ENCODE measurements at places on chromosomes 2 and 18. TPM values are rescaled to one million over a fixed set of nuclear protein-coding genes. Genes with fewer than 3 reads are reported as not detected.

- peak; percentile 22 for DNase-seq
These were observed 5.8 kb upstream of the DGUOK start for GRCh38 chr2:73920577-73921545.

- DNase-seq: no peak
These were observed 75.2 kb upstream of the SLC14A2 start for GRCh38 chr18:45540125-45540524.

DNA sequence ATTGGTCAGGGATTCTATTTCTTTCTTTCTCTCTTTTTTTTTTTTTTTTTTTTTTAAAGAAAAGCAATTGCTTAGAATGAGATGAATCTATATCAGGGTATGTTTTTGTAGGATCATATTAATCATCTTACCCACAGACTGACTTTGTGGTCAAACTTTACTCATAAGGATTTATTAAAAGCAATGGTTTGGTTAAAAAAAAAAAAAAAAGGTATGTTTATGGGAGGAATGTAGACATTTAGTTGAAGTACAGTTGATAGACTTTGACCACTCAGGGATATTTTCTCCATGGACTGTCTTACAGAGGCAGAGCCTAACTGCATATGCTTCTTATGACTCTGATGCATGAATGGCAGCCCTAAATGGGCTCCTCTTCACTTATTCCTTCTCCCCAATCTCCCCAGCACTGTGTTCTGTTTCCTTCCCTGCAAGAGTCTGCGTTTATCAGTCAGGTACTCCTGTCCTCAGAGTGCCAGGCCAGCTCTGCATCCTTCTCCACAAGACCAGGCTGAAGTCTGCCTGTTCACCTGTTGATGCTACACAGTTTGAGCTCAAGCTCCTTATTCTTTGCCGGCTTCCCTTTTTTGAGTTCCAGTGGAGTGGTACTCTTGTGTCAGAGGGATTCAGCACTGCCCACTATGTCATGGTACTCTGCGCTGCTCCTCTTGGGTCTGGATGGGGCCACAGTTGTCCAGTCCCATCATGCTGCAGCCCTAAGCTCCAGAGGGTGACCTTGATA lies 24.3 kb downstream of the CRIM1 start:
- DNase-seq: no peak

DNA sequence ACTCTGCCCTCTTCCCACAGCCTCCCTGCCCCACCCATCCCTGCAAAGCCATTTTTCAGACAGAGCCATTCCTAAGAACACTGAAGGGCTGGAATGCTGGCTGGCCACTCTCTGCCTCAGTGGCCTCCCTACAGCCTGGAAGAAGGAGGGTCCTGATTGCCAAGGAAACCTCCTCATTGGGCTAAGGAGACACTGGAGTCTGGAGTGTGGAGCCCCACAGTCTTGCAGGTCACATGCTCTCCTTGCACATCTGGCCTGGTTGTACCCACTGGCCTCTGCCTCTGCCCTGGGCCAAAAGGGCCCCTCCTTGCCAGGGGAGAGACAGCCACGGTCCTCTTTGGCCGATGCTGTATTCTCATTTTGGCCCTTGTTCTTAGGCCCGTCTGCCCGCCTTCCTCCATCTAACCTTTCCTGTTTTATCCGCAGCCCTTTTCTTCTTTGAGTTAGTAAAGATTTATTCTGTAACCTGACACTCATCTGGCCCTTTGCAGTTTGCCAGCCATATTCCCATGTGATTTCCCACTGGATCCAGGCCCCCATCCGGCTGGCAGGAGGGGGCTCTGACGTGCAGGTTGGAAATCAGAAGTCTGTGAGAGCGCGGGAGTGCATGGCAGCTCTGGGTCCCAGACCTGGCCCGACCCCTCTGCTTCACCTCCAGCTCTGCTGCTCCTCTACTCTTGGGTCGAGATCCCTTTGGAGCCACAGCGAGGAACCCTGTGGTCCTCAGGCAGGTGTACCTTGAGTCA lies 11.0 kb upstream of the CATIP start:
- DNase-seq: no peak

The DIPK1C gene
- total RNA-seq: not detected

GRCh38 chr2:189763908-189764661 lies 1.5 kb upstream of the OSGEPL1 start:
- no peak for DNase-seq

The ERLEC1 gene
- total RNA-seq: 13.3 TPM

DNA sequence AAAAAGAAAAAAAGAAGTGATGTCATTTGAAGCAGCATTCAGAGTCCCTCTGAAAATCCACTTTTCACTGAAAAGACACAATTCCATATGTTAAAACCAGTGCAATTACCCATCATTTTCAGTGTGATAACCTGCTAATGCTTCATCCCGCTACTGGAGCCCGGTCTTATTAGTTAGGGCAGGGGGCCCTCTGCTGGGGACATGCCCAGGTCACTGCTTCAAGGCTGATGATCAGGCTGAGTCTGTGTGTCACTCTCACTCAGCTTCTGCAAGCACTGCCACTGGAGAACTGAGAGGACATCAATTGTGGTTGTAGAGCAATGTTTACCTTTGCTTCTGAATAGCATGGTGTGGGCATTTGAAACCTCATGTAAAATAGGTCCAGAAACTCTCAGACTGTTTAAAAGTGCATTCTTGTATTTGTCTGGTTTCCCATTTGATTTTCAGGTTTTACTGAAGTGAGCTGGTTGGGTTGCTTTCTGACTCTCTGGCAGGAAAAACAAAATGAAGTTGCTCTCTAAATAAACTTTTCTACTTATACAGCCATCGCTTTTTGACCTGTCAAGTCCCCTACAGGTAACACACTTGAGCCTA lies 49.2 kb upstream of the NXPH2 start:
- no peak for DNase-seq

- DNase-seq: no peak
These were observed 173.5 kb downstream of the ETAA1 start for GRCh38 chr2:67570611-67571010.

The CRYGC gene
- not detected for total RNA-seq

DNA sequence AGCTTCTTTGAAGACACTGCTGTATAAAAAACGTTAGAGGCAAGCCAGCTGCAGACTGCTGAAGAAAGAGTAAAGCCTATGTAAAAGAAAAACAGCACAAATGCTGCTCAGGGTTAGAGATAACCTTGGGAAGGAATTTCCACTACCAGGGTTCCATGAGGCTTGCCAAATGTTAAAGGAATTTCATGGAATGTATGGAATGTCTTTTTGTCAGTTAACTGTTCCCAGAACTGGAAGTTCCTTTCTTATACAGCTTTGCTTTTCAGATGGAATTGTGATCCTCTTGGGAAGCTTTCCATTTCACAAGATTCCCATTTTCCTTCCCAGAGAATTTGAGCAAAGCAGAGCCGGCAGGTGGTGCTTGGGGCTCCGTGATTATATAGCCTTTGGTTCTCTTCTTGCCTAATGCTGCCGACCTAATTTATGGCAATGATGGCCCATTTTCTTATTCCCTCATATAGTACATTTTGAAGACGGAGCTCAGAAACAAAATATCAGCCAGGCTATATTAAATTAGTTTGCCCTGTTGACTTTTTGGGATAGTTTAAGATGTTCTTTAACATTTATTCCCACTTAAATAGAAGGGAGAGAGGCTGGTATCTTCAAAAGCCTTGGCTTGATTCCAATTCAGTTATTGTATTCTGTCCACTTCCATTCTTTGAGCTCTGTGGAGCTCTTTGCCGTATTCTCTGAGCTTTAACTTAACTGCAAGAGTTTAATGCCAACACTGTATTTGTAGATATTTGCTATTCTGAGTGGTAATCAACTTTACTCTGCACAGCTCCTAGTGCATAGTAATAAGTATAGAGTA lies 162.3 kb downstream of the PHLPP1 start:
- DNase-seq: no peak

The RAPH1 gene
- 5.5 TPM for total RNA-seq
